ENCODE measurements at places on chromosomes 6 and 20.

DNA sequence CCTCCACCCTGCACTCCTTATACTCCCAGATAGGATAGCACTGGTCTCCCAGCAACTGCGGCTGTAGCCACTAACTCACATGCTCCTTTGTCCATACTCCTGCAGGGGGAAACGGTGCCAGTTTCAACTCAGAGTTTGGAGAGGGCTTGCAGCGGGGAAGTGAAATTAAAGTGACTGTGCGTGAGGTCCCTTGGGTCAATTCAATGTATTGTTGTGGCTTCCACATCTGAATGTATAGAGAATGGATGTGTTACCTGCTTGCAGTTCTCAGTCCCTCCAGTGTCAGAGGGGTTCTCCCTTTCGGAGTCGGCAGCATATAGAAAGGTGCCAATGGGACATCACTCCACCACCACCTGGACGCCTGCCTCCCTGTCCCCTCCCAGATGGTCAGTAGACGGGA is 93.6 kb upstream of the CNKSR3 start:
- no peak for DNase-seq

GRCh38 chr6:36576578-36576977 is 17.6 kb upstream of the SRSF3 start:
- no peak for DNase-seq

- peak; percentile 27 for DNase-seq
These were observed 157.9 kb upstream of the STXBP5 start for GRCh38 chr6:147046141-147046877.

GRCh38 chr6:139882977-139883728 is 508.7 kb upstream of the CITED2 start:
- peak; percentile 26 for DNase-seq
